ENCODE measurements at places on chromosomes 4 and X.

- no peak for DNase-seq
Observed at GRCh38 chr4:82754513-82755165, 44.0 kb downstream of the SCD5 start.

DNA sequence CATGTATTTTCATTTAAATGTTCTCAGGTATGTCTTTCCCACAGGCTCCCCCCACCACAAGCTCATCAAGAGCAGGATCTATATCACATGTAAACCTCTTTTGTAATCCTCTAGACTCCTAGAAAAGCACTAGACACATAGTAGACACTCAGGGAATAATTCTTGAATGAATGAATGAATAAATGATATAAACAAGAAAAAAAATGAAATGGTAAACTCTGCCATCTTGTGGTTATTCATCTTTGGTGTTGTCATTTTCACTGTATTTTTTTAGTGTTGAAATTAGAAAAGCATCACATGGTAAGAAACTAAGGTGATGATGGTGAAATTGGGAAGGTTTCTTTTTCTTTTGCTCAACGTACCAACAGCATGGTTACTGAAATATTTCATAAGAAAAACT is 34.2 kb upstream of the C1GALT1C1 start:
- DNase-seq, result no peak

DNA sequence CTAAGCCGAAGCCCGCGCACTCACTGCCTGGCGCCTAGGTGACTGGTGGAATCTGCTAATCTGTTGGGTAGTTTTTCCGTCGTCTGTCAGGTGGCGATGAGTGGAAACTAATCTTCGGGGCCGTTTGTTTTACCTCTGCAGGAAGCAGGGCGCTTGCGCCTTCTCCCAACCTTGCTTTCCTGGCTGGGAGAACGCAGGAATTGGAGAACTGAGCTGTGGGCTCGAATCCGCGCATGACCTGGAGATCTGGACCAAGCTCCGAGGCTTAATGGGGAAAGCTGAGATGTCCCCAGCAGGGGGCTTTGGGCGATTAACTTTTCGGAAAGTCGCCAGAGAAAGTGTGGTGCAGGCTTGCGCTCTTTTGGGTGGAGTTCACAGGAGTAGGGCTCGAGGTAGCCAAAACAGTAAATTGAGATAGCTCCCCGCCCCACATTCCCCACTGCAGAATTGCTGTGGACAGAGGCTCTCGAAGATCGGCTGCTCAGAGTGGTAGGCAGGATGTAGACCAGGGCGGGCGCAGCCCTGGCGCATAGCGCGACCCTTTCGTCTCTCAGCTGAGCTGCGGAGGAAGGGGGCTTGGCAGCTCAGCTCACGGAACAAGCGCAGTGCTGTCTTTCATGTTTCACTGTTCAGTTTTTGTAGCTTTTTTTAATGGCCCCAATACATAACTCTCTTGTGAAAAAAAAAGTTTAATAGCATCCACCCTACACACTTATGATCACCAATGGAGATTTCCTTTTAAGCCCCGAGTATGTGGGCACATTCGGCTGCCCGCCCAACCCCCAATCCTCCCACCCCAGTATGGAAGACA is 2.7 kb upstream of the FGF5 start:
- DNase-seq, result no peak

DNA sequence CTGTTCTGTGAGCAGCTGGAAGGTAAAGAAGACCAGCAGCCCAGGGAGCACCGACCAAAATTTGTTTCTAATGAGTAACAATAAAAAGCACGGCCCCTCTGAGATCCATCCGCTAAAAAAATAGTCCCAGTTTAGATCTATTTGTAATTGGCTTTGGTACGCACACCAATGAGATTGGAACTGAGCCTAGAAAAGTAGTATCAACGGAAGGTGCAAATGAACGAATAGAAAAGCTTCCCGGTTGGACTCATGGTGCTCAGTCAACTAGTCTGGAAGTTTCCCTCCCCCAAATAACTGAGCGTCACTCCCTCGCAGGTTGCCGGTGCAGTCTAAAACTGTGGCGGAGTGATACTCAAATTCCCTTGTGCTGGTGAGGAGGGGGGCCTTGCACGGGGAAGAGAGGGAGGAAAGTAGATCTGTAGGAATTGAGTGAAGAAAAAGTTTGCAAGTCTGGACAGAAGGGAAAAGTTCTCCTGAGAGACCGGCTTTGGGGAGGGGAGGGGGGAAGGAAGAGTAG is at the start of gene COL4A5:
COL4A5 (plus strand) TSS at position 413 of the 517 bp plus-strand sequence. CDS start 288 bp downstream, outside the sequence.
- no peak for DNase-seq

DNA sequence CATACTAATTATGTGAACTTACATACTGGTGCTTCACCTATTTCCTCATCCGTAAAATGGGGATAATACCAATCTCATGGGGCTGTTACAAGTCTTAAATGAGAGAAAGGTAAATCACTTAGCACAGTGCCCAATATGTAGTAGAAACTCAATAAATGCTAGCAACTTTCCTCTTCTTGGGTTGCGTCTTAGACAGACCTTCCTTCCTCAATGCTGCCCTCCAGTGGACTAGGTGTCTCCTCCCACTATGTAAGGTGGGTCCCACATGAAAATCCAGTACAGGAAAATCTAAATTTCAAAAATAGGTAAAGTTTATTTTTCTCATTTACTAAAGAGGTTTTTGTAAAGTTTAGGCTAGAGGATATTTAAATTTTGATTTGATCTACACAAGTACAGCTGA is 20.6 kb downstream of the ZDHHC9 start:
- DNase-seq, result peak; percentile 13

- DNase-seq, result no peak
Observed at GRCh38 chr4:147785129-147785528, 53.2 kb downstream of the ARHGAP10 start.

- DNase-seq, result no peak
Observed at GRCh38 chr4:158176108-158176507, 3.3 kb upstream of the GASK1B start.

DNA sequence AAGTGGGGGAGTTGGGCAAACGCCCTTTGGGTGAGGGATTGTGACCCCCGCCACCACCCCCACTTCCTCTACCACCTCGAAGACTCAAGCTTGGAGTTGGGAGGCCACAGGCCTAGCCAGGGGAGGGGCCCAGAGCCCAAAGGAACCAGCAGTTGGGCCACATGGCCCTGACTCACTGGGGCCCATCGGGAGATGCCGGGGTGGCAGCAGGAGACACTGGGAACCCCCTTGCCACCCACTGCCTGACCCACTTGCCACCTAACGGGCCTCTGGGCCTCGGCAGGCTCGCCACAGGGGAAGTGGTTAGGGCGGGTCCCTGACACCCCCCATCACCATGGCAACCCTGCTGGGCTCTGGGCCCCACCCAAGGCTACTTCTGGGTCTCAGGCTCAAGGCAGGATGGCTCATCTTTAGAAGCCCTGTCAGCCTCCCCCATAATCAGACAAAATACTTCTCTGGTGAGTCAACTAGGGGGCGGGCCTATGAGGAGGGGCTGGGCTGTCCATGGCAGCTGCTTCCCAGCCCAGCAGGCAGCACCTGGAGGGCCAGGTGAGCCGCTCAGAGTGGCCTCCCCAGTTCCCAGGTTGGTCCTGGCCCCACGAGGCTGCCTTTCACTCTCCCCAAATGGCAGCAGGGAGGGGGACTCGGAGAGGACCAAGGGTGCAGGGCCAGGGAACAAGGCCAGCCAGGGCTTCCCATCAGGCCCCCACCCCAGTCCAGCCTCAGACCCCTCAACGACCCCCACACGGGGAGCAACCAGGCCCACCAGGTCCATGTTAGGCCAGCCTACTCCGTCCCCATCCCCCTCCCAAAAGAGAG is 5.6 kb downstream of the FLNA start:
- DNase-seq, result peak; percentile 85

- no peak for DNase-seq
Observed at GRCh38 chr4:74400395-74400794, 35.5 kb downstream of the EREG start.

DNA sequence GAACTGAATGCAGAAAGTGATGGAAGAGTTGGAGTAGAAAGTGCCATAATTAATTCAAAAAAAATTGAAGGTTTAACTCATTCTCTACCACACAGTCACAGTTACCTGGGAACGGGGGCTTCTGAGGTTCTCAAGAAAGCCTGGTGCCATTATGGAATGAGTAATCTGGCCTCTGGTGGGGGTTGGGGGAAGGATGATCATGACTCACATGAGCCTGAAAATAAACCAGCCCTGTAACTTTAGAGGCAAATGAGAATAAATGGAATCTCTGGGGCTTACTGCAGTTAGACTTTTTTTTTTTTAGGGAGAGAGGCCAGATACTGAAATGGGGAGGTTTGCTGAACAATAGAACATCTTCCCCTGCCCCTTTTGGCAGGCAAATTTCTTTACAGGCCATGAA is 55.3 kb downstream of the SOD3 start:
- DNase-seq, result no peak

DNA sequence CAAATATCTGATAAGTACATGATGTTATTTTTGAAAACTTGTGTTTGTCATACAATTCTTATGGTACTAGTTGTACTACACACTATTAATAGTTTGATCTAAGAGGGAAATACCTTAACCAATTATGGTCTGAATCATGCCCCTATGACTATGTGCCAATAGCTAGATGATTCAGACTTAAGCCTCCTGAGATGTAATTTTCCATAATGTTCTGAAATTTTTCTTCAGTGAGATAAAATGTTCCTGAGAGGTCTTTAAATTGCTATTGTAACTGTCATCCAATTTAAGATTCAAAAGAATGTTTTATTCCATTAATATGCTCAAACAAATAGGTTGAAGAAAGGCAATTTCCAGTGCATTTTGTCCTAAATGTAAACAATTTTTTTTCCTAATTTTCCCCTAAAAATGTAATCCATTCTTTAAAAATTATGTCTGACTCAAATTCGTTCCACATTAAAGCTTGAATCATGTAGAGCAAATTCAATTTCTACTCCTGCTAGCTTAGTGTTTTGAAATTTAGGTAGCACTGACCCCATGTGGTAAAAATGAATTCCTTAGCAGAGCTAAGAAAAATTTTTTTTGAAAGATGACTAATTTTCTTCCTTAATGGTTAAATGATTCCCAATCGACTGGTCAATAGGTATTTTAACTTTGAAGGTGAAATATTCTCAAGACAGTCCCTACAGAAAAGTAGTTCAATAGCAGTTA is 49.1 kb downstream of the APOOL start:
- DNase-seq, result no peak

GRCh38 chr4:187608001-187608421 is 387.6 kb upstream of the ZFP42 start:
- DNase-seq, result no peak

GRCh38 chr4:163590103-163590502 is 95.6 kb downstream of the TMA16 start:
- no peak for DNase-seq

DNA sequence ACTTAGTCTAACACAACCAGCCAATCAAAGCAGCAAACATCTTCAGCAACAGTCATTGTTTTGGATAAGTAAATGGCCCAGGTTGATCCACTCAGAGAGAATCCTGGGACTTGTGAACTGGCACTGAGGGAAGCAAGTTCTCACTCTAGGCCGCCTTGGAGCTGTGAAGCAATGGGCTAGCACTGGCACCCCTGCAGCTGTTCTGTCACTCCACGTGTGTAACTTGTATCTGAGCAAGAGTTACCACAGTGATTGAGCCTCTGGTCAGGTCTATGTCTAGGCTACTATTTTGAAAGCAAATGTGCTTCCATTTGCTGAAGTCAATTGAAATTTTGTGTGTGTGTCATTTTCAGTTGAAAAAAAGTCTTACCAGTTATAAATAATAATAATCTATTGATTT is 57.2 kb upstream of the HS3ST1 start:
- no peak for DNase-seq

DNA sequence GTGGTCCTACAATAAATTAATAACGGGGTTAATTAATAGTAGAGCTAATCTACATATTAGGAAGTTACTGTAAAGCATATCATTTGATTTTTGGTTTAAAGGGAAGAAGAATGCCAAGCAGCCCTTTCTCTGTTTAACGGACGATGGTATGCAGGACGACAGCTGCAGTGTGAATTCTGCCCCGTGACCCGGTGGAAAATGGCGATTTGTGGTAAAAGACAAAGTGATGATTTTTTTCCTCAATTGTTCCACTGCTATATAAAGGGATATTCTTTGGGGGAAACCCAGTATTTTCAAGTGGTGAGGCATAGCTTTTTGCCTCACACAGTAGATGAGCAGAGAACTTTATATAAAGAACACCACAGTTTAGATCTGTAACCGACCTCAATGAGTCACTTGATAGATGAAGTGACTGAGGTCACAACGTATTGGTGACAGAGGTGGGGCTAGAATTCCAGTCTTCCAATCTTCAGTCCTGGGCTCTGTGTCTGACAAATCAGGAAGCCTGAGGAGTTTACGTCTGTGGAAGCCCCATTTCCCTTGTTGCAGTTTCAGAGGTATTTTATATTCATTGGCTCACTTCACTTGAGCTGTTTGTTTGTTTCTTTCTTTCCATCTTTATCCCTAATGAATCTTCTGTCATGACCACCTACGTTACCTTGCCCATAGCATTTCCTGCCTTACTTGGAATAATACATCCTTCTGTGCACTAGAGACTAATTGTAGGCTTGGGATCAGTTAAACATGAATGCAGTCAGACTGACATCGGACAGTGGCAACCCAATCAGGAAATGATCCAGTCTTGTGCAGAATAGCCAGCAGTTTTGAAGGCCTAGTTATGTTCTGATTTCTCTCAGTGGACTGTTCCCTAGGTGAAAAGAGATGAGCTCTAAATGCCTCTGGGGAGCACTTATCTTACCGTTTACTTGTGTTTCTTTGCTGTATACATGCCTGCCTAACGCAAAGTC is 30.1 kb downstream of the ZRSR2 start:
- no peak for DNase-seq

GRCh38 chr4:124191329-124191728 is 521.2 kb downstream of the ANKRD50 start:
- DNase-seq, result no peak

- DNase-seq, result no peak
Observed at GRCh38 chr4:144699565-144699964, 53.6 kb downstream of the HHIP start.

- DNase-seq, result no peak
Observed at GRCh38 chrX:20060961-20061748, 55.6 kb downstream of the MAP7D2 start.

GRCh38 chr4:94926936-94927335 is 169.2 kb downstream of the BMPR1B start:
- no peak for DNase-seq
